DMS153 (cell line): ENCODE measurements at places on chromosomes 6 and 20.

DNA sequence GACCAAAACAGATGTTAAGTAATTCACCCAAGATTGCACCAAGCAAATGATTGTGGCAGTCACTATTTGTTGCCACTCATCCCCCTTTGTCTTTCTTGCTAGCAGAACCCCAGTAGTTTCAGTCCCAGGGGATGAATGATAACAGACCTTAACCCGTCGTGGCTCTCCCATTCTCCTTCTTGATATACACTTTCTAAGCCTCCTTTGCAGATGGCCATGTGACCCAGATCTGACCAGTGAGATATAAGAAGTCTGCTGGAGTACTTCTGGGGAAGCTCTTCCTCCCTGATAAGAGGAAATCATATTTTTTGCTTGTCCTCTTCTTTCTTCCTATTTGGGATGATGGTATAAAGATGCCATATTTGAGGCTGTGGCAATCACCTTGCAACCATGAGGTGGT is 9.6 kb upstream of the SH3BGRL2 start:
- no peak for DNase-seq

DNA sequence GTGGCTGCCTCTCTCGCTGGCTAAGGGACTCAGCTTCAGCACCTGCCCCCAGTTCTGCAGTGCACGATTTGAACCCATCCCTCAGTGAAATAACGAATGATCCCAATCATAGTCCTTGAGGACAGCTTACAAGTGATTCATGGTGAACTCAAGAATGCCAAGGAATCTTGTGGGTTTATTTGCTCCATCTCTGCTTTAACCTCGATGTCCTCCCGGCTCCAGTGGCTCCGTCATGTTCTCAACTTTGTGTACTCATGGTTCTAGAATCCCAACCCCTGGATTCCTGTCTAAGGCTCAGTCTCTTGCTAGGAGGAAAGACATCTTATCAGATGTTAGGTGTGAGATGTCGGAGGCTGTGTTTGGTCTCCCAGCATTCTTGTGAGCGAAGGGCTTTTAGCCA is 29.0 kb upstream of the GTSF1L start:
- DNase-seq, result no peak

- no peak for DNase-seq
These were observed 264.8 kb downstream of the THBS2 start for GRCh38 chr6:168988801-168989200.

GRCh38 chr20:59561228-59561605 is 43.1 kb upstream of the PHACTR3 start:
- no peak for DNase-seq

DNA sequence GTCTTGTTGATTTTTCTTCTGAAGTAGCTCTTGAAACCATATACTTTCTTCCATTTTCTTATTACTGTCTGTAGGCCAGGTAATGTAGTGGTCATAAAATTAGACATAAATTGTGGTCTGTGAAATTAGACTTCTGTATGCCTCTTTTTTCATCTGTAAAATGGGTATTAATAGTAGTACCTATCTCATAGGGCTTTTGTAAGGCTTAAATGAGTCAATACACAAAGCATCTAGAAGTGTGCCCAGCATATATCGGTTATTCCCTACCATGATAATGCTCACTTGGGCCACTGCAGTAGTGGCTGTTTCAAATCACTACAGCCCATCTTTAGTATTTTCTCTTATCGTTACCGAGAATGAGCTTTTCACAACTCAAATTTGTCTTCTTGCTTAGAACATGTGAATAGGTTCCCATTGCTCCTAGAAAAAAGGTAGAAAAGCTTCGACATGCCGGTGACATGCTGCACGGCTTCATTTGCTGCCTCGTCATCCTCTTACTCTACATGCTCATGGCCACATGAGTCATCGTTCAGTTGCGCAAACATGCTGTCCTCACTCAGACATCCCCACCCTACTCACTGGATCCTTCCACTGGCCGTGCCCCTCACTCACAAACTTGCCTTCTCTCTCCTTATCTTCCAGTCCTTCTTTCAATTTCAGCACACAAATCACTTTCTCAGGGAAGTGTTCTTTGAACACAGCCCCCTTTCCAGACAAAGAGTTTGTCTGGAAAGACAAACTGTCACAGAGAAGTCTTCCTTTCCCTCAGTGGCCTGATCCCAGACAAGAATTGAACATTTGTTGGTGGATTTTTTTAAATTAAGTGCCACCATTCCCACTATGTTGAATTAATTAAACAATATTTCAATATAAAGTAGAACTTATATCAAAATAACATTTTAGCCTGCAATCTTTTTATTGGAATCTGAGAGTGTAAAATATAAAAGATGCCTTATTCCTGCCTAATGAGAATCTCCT is 32.2 kb upstream of the ERVFRD-1 start:
- DNase-seq, result no peak

DNA sequence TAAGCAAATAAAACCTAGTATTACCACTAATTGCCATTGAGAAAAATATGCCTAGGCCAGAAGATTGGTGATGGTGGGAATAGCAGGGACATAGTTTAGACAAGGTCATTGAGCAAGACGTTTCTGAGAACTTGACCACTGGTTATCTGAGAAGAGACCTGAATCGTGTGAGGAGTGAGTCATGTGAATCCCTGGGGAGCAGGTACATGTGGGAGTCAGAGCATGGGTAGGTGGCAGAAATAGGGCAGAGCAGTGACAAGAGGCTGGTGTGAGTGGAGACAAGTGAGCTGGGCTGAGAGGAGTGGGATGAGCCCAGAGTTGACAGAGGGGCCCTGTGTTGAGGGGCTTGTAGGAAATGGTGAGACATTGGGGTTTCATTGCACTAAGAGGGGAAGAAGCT is 16.4 kb downstream of the MICA start:
- no peak for DNase-seq

DNA sequence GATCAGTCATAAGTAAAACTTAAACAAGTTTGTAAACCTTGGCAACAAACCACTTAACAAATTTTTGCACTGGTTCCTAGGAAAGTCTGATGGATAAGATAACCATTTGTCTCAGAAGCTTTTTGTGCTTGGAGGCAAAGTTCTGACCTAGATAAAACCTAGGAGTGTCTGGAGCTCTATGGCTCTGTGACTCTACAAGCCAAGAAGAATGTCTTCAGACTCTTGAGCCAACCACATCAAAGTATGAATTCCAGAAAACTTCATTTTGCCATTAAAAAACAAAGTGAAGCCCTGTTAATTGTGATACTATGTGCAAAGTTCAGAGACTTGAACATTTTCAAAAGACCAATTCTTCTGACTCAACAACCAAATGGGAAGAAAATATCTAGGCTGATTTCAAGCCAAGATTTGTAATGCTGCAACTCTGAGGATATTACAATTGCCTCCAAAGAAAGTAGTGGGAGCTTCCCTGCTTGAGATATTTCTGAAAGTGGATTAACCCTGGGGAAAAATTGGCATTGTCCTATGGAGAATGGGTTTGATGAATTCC is 158.1 kb upstream of the FOXQ1 start:
- DNase-seq, result no peak

DNA sequence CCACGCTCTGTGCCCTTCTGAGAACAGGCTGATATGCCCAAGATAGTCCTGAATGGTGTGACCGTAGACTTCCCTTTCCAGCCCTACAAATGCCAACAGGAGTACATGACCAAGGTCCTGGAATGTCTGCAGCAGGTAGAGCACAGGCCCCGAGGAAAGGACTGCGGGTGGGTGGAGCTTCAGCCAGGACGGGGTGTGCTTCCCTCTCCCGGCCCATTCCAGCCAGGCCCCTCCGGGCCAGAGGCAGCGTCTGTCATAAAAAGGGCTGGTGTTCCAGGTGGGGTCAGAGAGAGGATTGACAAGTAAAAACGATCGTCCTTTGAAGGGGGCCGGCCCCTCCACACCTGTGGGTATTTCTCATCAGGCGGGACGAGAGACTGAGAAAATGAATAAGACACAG is 1.3 kb downstream of the RTEL1 start:
- no peak for DNase-seq

DNA sequence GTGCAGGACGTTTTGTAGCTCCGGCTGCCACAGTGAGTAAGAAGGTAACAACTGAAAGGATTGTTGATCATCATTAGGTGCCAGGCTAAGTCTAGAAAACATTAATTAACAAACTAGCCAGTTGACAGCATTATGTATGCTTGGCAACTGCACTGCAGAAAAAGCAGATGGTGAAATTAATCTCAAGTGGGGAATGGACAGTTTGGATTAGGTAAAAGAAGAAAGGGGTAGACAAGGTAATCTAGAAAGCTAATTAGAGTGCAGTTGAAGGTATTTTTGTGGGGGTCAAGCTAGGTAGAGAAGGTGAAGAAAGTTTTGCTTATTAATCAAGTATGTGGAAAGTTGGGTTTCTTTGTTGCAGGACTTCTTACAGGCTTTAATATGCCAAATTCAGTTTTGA is 69.7 kb upstream of the HINT3 start:
- DNase-seq, result no peak

- DNase-seq, result no peak
These were observed 136.3 kb downstream of the ZMYND8 start for GRCh38 chr20:47220161-47220582.

DNA sequence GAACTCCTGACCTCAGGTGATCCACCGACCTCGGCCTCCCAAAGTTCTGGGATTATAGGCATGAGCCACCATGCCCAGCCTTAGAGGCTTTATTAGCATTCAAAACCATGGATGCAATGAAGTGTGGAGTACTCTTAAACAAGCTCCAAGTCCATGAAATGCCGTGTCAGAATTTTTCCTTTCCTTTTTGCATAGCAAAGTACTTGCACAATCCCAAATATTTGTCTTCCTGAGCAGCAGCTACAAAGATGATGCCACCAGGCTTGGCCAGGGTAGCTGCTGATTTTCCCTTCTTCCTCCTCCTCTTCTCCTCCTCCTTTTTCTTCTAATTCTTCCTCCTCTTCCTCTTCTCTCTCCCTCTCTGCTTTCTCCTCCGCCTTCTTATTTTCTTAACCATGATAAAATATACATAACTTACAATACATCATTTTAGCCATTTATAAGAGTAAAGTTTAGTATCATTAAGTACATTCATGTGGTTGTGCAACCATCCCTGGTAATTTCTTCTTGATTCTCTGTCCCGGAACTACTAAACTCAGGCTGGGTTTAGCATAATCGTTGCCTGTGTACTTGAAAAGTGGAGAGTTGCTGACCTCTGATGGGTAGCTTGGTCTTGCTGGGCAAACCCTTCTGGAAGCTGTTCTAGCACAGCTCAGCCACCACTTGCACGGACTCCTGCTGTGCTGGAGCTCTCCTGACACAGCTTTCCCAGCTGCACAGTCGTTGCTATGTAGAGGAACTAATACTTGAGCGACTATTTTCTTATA is 20.3 kb downstream of the MUCL3 start:
- no peak for DNase-seq

DNA sequence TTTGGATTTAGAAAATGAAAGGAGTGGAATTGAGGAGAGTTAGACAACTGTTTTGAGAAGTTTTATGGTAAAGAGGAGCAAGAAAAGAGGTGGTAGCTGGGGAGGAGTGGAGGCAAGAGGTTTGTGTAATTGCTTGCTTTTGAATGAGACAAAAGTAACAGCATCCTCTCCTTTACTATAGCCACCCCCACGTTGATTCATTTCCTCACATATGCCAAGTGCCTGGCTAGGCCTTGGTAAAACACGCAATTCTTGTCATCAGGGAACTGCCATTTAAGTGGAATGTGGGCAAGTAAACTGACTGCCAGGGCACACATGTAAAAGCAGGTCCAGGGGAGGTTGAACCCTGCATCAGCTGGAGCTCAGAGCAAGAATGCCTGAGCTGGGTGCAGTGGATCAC is 4.1 kb downstream of the MTRES1 start:
- no peak for DNase-seq

GRCh38 chr20:19913927-19914614 is 103.1 kb upstream of the NAA20 start:
- DNase-seq, result peak; percentile 44

DNA sequence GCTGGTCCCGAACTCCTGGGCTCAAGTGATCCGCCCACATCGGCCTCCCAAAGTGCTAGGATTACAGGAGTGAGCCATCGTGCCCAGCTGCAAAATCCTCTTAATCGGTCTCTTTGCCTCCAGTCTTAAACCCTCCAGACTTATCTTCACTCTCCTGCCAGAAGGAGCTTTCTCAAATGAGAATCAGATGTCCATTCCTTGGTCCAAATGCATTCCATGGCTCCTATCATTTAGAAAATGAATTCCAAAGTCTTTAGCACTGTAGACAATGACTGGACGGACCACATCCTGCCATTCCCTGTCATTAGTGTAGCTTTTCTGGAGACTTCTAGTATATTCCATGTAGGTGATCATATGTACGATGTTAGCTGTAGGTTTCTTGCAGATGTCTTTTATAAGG is 141.9 kb downstream of the ID4 start:
- no peak for DNase-seq

DNA sequence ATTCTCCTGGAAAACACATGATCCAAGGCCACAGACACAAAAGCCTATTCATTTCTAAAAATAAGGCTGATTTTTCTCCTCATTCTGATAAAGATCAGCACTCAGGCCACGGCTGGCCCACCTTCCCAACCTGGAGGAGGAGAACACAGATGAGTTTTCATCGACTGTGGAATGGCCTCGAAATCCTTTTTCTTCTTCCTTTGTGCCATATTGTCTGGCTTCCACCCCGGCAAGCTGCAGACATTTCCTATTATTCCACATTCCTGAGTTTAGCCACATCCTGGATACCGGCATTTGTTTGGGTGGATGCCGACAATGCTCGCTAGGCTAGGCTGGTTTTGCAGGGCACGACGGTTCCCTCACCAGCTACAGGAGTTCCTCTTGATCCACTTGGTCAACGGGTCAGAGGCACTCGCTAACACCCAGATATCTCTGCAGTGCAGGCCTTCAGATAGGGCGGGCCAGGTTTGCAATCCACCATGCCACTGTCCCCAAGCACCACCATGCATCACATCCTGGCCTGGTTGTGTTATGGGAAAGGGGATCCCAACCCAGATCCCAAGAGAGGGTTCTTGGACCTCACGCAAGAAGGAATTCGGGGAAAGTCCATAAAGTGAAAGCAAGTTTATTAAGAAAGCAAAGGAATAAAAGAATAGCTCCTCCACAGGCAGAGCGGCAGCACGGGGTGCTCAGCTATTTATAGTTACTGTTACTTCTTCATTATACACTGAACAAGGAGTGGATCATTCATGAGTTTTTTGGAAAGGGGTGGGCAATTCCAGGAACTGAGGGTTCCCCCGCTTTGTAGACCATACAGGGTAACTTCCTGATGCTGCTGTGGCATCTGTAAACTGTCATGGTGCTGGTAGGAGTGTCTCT is 4.2 kb upstream of the CTSZ start:
- DNase-seq, result peak; percentile 13

- no peak for DNase-seq
These were observed 40.5 kb downstream of the RRBP1 start for GRCh38 chr20:17641520-17641964.

DNA sequence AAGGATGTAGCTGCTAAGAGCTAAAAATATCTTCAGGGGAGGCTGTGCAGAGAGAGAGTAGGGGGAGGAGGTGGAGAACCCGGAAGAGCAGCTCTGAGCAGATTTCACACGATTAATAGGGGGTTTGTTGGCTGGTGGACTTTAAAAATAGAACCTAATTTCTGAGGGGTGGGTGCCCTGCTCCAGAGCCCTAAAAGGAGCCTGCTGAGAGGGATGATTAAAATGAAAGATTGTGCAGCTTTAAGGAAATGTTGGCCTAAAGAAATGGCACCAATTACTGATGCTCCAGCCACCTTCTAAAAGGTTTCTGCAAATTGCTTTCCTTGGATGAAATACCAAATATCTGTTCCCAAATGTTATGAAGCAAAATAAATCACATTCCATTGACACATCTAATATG is 202.8 kb upstream of the BTBD3 start:
- DNase-seq, result no peak

GRCh38 chr6:27297857-27298730 is 14.0 kb downstream of the POM121L2 start:
- no peak for DNase-seq
